Osteocyte (in vitro differentiated cells): ENCODE measurements at places on chromosomes 1 and 21.

- DNase-seq = no peak
Measured at GRCh38 chr1:245881767-245882391, 625.2 kb downstream of the SMYD3 start.

DNA sequence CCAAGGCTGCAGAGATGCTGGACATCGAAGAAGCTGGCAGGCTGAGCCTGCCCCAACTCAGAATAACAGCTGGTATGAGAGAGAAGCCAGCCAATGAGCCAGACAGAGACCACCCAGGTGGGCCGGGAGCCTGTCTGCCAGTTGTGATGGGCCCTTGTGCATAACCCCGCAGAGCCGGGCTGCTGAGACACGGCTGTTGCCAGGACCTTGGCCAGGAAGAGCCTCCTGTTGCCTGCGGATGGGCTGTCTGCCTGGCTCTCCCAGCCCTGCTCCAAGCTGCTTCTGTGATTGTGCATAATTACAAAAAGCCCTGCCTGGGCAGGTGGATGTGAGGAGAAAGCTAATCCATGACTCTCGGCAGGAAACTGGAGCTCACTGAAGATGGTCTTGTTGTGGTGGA lies 126.5 kb downstream of the CAPN8 start:
- no peak for DNase-seq

DNA sequence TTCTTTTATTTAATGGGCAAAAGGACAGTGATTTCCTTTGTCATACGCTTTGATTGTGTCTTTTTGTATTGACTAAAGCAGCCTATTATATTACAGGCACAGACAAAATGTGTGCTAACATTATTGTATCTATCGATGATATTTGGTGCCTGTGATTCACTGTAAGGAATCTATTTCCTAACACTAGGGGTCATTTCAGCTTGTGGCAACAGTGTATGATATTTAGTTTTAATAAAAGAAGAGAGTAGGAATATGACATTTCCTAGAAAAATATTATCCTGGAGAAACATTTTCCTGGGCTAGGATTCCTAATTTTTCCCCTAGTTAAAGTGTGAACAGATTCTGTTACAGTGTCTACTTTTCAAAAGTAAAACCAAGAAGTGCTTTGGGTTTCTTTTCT lies 42.8 kb downstream of the TYW3 start:
- DNase-seq = no peak

- no peak for DNase-seq
Measured at GRCh38 chr1:115343200-115343737, 5.2 kb upstream of the NGF start.

- DNase-seq = no peak
Measured at GRCh38 chr1:17671741-17672140, 83.4 kb upstream of the ACTL8 start.

- no peak for DNase-seq
Measured at GRCh38 chr1:192979542-192979941, 79.6 kb downstream of the UCHL5 start.

DNA sequence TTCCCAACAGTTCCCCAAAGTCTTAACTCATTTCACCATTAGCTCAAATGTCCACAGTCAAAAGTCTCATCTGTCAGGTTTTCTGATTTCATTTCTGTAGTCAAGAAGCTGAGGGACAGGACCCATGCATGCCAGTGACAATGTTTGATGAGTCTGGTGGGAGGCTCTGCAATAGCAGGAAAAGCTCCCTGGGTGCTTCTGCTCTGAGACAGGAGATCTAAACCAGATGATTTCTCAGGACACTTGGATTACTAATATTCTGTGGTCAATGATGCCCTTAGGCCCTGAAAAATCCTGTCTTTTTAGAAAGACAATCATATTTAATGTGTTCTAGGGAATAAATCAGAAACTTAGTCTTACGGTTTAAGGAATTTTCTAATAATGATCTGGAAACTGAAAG lies 56.4 kb downstream of the PCBP3 start:
- no peak for DNase-seq

GRCh38 chr1:176167210-176167609 lies 39.9 kb downstream of the COP1 start:
- DNase-seq = no peak

- DNase-seq = no peak
Measured at GRCh38 chr1:39094685-39095084, 68.5 kb downstream of the NDUFS5 start.

DNA sequence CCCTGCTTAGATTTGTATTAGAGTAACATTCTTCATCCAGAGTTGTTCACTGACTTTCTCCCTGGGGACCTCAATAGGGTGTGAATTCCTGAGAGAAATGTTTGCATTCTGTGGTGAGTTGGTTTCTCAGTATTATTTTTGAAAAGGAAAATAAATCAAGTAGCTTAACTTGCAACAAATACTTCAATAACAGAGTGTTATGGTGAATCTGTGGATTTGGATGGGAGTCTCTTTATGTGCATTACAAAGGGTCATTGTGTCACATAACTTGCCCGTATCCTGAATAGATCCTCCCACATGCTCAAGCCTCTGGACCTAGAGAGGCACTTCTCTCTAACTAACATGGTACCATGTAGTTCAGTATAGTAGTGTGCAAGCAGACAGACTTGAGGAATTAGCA lies 68.4 kb upstream of the IPO9 start:
- DNase-seq = no peak

DNA sequence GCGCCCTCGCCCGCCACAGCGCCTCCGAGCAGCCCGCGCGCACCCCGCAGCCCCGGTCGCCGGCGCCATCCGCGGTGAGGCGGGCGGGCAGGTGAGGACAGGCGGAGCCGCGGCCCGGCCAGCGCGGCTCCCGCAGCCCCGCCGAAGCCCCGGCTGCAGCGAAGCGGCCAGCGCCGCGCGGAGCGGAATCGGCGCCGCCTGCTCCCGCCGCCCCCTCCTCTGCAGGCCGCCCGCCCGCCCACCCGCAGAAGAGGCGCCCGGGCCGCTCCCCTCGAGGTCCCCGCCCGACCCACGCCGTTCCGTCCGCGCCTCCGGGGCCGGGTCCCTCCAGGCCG lies 1.3 kb downstream of the PRDM16 start:
- no peak for DNase-seq

DNA sequence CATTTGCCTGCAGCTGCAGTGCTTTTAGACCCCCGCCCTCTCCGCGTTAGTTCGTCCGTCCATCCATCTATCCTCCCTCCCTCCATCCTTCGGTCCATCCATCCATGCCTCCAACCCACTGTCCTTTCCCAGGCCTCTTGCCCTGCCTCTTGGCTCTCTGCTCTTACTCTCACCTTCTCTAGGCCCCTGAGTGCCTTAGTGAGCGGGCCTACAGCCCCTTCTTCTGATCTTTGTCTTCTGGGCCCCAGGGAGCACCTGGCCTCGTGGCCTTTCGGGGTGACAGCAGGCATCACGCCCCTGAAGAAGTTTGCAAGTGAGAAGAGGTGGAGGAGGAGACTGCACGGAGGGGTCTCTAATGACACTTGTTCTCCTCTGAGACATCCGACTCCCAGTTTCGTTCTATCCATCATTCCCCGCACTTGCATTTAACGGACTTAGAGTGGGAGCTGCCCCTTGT lies 842 bp downstream of the ATXN7L2 start:
- no peak for DNase-seq

GRCh38 chr1:165443539-165444311 lies 1.2 kb downstream of the RXRG start:
- DNase-seq = no peak

- DNase-seq = no peak
Measured at GRCh38 chr1:159841749-159842148, 15.1 kb downstream of the SLAMF8 start.

DNA sequence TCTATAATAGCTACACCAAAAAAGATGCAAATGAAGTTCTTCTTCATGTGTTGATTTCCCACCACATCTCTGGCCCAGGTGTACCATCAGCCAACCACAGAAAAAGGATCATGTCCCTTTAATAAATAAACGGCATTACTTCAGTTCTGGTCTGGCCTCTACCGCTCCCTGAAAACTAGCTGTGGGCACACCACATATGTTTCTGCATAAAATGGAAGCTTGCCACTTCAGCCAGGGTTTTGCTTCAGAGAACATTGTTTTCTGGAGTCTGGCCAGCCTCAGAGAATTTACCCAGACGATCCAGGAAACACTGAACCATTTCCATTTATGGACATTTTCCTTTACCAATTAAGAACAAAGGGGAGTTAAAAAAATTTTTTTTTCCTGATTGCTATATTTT lies 5.8 kb upstream of the LAMC2 start:
- DNase-seq = no peak

- no peak for DNase-seq
Measured at GRCh38 chr1:23799570-23800399, 769 bp downstream of the GALE start.

GRCh38 chr21:32776743-32777142 lies 5.2 kb upstream of the PAXBP1 start:
- DNase-seq = no peak

DNA sequence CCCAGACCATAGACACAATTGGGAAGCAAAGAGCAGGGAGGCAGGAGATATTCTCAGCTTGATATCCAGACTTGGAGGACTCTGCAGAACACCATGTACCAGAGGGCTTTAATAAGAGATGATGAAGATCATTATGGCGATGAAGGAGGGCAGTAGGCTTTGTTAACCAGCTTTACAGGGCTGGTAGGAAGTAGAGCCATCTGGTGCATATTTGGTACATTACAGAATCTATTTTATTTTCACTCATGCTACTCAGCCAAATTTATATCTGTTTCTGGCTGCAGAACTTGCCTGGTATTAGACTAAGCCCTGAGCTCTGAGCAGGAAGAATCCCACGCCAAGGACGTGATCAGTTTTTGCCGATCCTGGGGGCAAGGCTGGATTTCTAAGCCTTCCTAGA lies 61.8 kb upstream of the SYT6 start:
- no peak for DNase-seq

DNA sequence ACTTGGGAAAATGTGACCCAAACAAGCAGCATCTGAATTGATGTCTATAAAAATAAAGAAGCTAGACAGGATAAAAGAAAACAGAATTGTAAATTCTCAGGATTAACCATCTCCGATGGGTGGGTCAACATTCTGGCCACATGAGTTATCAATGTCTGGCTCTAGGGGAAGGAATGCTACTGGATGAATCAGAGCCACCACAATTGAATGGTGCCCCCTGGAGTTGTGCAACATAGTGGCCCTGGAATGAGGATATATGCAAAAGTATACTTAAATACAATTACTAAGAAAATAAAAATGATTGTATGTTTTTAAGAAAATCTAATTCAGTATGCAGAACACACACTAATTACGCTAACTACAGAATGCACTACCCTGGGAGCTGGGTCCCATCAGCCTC lies 185.6 kb downstream of the TGFBR3 start:
- DNase-seq = no peak

DNA sequence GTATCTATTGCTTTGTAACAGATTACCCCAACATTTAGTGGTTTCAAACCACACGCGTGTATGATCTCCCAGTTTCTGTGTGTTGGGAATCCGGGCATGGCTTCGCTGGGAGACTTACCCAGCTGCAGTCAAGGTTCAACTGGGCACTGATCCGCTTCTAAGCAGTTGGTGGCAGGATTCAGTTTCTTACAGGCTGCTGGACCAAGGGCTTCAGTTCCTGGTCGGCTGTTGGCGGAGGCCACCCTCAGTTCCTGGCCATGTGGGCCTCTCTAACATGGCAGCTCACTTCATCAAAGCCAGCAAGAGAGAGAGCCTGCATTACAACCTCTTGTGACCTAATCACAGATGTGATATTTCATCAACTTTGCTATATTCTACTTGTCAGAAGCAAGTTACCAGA lies 53.8 kb upstream of the NEK2 start:
- no peak for DNase-seq

DNA sequence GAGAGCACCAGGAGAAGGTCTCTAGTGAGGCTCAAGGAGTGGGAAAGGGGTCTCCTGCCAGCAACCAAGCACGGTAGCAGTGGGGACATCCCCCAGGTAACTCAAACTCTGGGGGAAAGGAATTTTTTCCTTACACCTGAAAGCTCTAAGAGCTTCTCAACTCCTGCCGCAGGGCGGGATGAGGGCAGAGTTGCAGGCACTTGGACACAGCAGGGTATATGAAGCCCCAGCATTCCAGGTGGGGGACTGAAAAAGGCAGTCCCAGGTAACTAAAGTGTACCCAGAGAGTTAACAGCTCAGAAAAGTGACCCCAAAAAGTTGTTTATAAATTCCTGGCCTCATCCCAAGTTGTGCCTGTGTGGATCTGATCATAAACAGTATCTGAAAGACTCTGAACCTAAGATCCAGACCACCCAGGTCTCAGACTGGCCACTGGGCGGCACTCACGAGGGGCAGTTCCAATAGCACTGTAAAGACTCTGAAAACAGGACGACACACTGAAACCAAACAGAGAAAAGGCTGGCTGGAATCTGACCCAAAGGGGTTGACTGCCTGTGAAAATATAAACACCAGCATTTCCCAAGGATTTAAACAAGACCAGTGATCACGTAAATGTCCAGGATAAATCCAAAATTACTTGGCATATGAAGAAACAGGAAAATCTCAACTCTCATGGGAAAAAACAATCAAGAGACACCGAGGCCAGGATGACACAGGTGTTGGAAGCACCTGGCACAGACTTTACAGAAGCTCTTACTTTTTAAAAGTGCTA lies 47.5 kb downstream of the HSF2BP start:
- DNase-seq = no peak

- no peak for DNase-seq
Measured at GRCh38 chr1:81174811-81175476, 625.8 kb upstream of the ADGRL2 start.

DNA sequence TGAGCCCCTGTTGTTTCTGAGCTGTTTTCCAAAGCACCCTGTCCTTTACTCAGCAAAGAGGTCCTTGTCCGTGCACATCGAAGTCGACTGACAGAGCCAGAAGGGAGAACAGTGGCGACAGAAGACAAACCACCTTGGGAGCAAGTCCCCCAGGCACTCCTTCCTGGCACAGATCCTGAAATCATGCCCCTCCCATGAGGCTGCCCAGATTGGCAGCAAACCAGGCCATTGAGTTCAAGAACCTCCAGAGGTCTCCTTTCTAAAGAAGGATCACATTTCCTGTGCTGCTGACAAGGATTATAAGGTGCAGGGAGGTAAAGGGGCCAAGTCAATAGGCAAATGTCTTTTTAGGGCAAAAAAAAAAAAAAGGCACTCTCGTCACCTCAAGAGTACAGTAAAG lies 84.7 kb upstream of the HIVEP3 start:
- DNase-seq = no peak

DNA sequence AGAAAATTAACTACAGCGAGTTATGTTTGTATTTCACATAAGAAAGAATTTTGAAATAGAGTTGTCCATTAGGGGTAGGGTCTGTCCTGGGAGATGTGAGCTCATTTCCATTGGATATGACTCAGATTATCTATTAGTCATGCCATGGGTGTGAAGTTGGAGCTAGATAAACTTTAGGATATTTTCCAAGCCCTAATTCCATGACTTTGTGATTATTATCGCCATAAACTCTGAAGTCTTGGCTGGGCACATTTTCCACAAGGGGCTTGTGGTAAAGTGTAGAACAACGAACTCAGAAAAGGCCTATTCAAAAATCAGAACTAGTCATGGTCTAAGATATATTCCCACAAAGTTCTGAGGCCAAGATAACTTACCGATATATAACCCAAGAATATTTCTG lies 396.6 kb downstream of the DPYD start:
- DNase-seq = no peak

DNA sequence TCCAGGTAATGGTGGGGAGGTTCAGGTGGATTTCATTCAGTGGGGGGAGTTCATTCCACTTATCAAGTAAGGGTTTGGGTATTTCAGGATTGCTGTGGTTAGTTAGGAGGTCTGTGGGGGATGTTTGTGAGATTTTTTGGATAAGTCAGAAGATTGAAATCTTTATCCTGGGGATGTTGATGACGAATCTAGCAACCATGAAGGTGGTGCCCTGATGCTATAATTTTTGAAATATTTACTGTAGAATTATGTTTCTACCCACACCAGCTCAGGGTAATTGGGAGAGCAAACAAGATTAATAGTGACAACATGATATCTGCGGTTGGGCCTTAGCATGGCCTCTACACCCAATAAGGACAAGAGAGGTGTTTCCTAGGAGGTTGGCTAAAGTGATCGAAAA lies 28.3 kb downstream of the SUCO start:
- no peak for DNase-seq
